Posterior vena cava (tissue), 2 donors: ENCODE measurements at places on chromosomes 7 and 10. TPM values are rescaled to one million over a fixed set of nuclear protein-coding genes. Genes with fewer than 3 reads are reported as not detected.

The SFTPA1 gene
- 0.83 TPM for total RNA-seq

The MRLN gene
- 0.38 TPM for total RNA-seq

The AKR1E2 gene
- 12.0 TPM for total RNA-seq

The INHBA gene
- total RNA-seq = 73.0 TPM

The SCART1 gene
- total RNA-seq = 3.4 TPM

The PDLIM1 gene
- total RNA-seq = 133 TPM

DNA sequence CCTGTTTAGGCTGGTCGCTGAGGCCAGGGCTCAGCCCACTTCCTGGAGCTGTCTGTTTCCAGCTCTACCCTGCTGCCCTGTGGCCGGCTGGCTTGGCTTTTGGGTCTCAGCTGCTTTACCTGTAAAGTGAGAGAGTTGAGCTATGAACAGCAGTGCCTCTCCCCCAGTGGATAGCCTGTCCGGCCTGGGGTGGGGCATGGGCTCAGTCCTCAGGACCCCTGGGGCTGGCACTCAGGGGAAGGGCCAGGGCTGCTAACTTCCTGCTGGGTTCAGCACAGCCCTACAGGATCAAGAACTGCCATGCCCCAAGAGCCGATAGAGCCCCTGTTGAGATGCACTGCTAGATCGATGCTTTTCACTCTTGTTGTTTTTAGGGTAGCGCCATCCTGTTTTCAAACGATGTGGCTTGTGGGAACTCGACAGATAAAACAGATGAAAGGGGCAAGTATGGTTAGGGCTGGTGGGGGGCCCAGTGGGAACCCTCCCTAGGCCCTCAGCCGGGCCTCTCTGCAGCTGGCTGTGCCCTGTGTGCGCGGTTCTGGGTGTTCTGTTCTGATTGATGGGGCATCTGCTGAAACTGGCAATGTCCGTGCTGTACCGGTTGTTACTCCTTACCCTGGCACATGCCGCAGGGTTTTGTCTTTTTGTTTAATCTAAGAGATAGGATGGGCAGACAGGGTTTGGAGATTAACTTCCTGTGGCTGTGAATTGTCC, 10.0 kb upstream of the SFRP5 start:
- no peak for DNase-seq

DNA sequence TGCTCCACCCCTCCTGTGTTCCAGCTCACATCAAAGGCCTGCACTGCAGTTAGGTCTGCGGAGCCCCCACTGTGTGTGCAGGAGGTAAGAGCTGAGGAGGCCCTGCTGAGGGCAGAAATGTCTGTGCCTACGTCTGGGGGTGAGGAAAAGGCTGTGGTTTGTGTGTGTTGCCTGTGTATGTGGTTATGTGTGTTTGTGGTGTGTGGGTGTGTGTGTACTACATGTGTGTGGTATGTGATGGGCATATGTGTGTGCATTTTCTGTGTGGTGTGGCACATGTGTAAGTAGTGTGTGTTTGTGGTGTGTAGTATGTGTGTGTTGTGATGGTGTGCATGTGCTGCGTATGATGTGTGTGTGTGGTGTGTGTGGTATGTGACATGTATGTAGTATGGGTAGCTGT, 36.2 kb downstream of the ANXA8 start:
- no peak for DNase-seq

GRCh38 chr7:27031289-27032172, 64.3 kb downstream of the HOXA1 start:
- no peak for DNase-seq

DNA sequence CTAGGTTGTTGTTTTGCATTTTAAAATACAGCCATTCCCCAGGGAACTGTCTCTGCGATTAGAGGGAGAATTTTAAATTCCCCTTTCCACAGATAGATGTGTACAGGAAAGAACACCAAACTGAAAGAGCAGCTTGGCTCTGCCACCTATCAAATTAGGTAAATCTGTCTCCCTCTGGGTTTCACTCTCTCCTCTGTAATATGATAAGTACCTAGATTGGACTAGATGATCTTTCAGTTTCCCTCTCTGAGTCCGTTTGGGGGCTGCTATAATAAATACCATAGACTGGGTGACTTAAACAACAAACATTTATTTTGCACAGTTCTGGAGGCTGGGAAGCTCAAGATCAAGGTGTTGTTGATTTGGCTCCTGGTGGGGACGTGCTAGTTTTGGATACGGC, 186.0 kb downstream of the KIF20B start:
- DNase-seq = no peak

DNA sequence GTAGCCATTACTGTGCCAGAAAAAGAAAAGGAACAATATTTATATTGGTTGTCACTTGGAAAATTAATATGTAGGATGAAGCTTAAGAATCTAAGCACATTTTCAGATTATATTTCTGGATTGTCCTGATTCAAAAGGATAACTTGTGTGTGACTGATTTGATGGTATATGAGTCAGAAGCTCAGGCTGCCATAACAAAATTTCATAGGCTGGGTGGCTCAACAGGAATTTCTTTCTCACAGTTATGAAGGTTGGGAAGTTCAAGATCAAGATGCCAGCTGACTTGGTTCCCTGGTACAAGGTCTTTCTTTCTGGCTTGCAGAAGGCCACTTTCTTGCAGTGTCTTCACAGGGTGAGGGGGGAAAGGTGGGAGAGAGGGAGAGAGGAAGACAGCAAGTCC, 108.5 kb downstream of the ST7 start:
- no peak for DNase-seq

DNA sequence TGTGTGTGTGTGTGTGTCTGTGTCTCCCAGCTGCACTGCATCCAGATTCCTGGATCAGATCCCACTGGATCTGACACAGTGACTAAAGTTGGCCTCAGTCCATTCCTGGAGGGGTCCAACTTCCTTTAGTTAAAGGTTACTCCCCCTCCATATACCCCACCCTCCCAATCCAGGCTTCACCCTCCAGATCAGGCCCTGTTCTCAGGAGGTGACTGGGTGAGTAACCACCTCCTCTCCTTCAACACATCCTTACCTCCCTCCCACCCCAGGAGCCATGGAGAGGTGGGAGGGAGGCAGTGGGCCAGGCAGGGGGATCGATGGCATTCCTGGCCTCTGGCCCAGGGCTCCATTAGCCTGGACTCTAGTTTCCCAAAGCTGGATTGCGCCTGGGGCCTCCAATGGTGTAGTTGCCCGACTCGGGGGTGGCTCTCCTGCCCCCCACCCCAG, 11.3 kb downstream of the KCNIP2 start:
- DNase-seq = peak; percentile 72

DNA sequence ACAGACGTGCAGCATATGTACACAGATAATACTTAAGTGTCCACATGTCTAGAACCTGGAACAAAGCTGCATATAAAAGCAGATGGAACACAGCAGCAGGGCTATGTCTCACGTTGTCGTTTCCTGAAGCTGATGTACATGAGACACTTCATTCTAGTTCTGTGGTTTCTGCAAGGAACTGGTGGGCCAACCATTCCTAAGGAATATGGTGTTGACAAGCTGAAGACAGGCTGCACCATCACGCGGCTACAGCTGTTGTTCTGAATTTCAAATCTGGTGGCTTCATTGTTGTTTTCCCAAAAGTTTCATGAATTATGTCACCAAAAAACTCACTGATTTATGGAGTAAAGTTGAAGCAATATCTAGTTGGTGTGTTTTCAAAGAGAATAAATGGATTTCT, 33.7 kb downstream of the PRKAG2 start:
- DNase-seq = peak; percentile 2
